ENCODE measurements at places on chromosomes 13 and 19. TPM values are rescaled to one million over a fixed set of nuclear protein-coding genes. Genes with fewer than 3 reads are reported as not detected.

Gene S1PR4
- polyA plus RNA-seq, result 40.5 TPM

Gene UFM1
- 40.2 TPM for polyA plus RNA-seq

Gene B3GNT3
- polyA plus RNA-seq, result 2.0 TPM

- no peak overlapping the region for H3K4me3 ChIP-seq
- no peaks in the 10 kb centered on the region for H3K27me3 ChIP-seq
- no peaks in the 10 kb centered on the region for H3K36me3 ChIP-seq
- H3K27ac ChIP-seq, result no peak overlapping the region
These were observed 12.7 kb upstream of the LILRA5 start for GRCh38 chr19:54325631-54326030.

- no peaks in the 10 kb centered on the region for H3K27me3 ChIP-seq
- peaks cover 8% of the 10 kb centered on the region for H3K4me1 ChIP-seq
- H3K36me3 ChIP-seq, result no peaks in the 10 kb centered on the region
- no peak overlapping the region for H3K27ac ChIP-seq
- H3K4me3 ChIP-seq, result no peak overlapping the region
These were observed 10.0 kb downstream of the FNDC3A start for GRCh38 chr13:48985756-48986155.

GRCh38 chr13:45473627-45474026 is 8.9 kb downstream of the COG3 start:
- no peak overlapping the region for H3K4me3 ChIP-seq
- peaks cover 5% of the 10 kb centered on the region for H3K36me3 ChIP-seq
- no peaks in the 10 kb centered on the region for H3K4me1 ChIP-seq
- H3K27ac ChIP-seq, result no peak overlapping the region
- DNase-seq, result no peak

GRCh38 chr19:18657590-18658365 is 20.9 kb downstream of the KLHL26 start:
- H3K27me3 ChIP-seq, result no peaks in the 10 kb centered on the region
- peak overlapping the region; percentile 26 for H3K27ac ChIP-seq
- peaks cover 4% of the 10 kb centered on the region for H3K36me3 ChIP-seq
- peak; percentile 58 for DNase-seq
- H3K4me3 ChIP-seq, result no peak overlapping the region

- no peaks in the 10 kb centered on the region for H3K4me1 ChIP-seq
- H3K36me3 ChIP-seq, result no peaks in the 10 kb centered on the region
- no peak overlapping the region for H3K27ac ChIP-seq
- H3K4me3 ChIP-seq, result no peak overlapping the region
- no peaks in the 10 kb centered on the region for H3K27me3 ChIP-seq
These were observed 1550.9 kb downstream of the PCDH9 start for GRCh38 chr13:65679240-65679639.

GRCh38 chr13:54636231-54636630 is 1607.6 kb downstream of the OLFM4 start:
- no peaks in the 10 kb centered on the region for H3K4me1 ChIP-seq
- H3K27ac ChIP-seq, result no peak overlapping the region
- H3K4me3 ChIP-seq, result no peak overlapping the region
- H3K27me3 ChIP-seq, result no peaks in the 10 kb centered on the region
- DNase-seq, result no peak
- H3K36me3 ChIP-seq, result no peaks in the 10 kb centered on the region
